ENCODE measurements at places on chromosomes 4 and X.
A peak's percentile ranks its signal among the peaks of the same experiment; 100 is the strongest.

GRCh38 chrX:133474574-133474973, 59.3 kb upstream of the GPC4 start:
- DNase-seq, result no peak

DNA sequence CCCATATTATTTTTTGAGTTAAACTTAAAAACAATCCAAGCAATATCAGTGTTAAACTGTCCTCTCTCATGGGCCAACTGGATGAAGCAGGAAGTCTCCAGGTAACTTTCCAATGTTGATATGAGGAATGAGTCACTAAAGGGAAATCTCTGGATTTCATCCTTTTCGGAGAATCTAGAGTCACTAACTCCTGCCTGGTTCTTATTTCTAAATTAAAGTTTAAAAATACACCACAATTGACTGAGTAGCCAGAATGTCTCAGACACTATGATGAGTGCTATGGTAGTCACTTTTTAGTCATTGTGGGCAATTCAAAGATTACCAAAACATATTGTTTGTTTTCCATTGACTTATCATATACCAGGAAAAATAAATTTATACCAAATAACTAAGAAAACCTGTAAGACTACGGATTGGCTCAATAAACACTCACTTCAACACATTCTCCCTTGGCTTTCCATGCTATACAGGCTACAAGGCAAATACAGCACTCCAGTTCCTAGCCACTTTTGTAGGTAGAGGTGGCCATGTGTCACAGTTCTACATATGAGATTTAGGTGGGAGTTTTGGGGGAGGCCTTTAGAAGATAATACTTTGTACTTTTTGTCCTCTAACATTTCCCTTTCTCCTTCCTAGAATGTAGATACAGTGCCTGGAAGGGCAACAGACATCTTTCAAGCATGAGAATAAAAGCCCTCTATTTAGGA, 8.6 kb downstream of the SLC9B2 start:
- no peak for DNase-seq

DNA sequence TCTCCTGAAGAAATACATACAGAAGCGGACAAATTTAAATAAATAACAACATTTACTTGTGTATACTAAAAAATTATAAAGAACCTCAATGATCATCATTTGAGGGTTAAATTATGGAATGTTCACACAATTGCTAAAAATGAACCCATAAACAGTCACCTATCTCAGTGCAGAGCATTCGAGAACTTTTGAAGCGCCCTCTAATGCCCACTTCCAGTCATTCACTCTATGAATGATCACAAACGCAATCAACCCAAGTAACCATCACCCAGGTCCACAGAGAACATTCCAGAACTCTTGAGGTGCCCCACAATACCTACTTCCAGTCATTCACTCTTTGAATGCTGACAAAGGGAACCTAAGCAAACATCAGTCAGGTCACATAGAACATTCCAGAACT, 103.5 kb upstream of the PLAC1 start:
- peak; percentile 28 for DNase-seq

- DNase-seq, result no peak
These were observed 78.5 kb downstream of the ABLIM2 start for GRCh38 chr4:8079916-8080753.

- no peak for DNase-seq
These were observed 126.5 kb downstream of the GASK1B start for GRCh38 chr4:158046345-158046744.

DNA sequence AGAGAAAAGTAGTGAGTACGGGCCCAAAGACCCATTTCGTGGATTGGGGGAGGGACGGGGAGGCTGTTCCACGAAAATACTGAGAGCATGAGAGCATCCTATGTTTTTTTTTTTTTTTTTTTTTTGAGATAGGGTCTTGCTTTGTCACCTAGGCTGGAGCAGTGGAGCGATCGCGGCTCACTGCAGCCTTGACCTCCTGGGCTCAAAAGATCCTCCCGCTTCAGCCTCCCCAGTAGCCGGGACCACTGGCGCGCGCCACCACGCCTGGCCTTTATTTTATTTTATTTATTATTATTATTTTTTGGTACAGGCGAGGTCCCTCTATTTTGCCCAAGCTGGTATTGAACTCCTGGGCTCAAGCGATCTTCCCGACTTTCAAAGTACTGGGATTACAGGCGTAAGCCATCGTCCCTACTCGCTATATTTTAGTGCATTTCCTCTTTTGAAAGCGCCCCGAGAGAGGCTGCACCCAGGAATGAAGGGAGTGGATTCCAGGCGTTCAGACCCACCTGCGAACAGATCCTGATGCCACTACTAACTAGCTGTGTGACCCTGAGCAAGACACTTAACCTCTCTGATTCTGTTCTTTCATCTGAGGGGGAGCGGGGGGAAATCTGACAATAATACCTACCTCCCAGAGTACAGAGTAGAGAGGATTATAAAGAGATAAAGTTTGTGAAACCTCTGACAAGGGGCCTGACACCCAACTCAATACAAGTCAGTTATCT, 5.4 kb upstream of the MSX1 start:
- no peak for DNase-seq

GRCh38 chr4:105837037-105837436, 58.2 kb upstream of the NPNT start:
- DNase-seq, result no peak

DNA sequence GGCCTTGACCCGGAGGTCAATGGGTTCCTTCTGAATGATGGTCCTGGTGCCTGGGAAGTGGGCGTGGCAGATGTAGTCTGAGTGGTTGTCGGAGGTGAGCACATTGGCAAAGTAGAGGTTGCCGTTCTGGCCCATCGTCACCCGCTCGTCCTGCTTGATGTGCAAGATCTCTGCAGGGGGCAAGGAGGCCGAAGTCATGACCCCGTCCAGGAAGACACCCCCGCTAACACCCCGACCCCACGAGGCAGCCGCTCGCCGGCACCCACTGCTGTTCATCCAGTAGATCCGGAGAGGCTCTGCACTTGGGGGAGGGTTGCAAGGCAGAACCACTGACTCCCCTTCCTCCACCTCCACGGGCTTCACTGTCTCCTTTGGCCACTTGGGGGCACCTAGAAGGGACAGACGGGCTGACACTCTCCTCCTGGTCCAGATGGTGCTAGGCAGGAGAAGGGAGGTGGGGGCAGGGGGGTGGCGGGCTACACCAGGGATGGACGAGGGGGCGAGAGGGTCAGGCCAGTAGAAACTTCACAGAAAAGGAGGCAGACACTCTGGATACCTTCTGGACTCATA, 15.1 kb downstream of the L1CAM start:
- no peak for DNase-seq

- no peak for DNase-seq
These were observed 153.4 kb upstream of the ARSJ start for GRCh38 chr4:114132830-114133229.

- no peak for DNase-seq
These were observed 68.7 kb downstream of the NSD2 start for GRCh38 chr4:1939664-1940509.

GRCh38 chrX:10015355-10015722, 48.2 kb downstream of the CLDN34 start:
- DNase-seq, result no peak

DNA sequence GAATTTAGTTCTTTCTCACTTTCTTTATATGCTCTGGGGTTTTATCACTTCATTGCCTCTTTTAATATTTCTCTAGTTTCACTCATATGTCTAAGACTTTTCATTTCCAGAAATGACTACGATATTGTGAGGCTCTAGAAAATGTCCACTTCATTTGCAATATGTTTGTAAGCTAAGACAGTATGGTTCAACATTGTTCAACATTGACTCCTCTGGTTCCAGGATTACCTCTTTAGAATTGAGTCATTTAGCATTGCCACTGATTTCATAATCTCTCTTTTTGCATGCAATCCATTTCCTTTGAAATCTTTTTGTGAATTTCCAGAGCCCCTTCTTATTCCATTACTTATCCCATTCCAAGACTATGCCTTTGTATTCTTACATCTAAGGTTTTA, 32.3 kb downstream of the BBS12 start:
- DNase-seq, result no peak

GRCh38 chrX:11499076-11500044, 166.4 kb downstream of the ARHGAP6 start:
- DNase-seq, result no peak

DNA sequence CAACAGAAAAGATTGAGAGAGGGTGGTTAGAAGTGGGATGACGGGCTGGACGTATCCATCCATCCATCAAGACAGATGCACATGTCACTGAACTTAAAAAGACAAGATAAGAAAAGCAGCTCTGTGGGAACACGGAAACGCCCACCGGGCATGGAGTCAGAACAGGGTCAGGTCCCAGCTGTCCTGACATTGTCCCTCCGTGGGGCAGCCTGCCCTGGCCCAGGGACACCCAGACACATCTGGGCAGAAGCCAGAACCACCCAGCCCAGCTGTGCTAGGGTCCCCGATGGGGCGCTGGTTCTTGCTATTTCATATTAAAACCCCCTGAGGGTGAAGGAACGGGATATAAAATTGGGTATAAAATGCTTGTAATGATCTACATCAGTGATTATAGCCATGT, 88.5 kb downstream of the PPP2R2C start:
- DNase-seq, result no peak

- DNase-seq, result no peak
These were observed 20.1 kb downstream of the ATP5ME start for GRCh38 chr4:653831-654502.

DNA sequence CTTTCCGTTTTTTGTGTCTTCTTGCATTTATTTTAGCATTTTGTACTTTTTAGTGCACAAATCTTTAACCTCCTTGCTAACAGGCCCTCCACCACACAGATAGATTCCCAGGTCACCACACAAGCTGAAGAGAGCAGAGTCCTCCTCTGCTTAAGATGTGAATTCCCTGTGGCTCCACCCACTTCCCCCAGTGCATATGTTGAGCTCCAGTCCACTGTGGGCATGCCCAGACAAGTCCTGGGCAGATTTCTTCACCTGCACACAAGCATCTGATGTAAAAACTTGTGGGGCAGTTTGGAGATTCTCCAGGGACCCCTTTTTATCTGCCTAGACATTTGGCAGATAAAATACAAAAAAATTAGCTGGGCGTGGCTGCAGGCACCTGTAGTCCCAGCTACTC, 19.8 kb upstream of the PASD1 start:
- DNase-seq, result no peak

DNA sequence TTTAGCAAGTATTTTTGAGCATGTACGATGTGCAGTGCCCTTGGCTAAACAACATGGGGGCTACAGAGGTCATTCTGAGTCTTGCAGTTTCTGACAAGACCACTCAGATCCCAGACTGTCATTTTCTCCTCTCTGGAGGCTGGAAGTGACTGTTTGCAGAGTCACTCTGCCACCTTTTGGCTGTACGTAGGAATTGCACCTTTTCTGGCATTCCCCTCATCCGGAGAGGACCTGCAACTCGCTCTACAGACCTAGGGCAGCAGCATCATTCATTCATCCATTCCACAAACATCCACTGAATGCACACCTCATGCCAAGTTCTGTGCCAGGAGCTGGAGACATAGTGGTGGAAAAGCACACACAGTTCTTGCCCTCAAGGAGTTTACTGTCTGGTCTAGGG, 160.4 kb upstream of the GPR101 start:
- peak; percentile 28 for DNase-seq

DNA sequence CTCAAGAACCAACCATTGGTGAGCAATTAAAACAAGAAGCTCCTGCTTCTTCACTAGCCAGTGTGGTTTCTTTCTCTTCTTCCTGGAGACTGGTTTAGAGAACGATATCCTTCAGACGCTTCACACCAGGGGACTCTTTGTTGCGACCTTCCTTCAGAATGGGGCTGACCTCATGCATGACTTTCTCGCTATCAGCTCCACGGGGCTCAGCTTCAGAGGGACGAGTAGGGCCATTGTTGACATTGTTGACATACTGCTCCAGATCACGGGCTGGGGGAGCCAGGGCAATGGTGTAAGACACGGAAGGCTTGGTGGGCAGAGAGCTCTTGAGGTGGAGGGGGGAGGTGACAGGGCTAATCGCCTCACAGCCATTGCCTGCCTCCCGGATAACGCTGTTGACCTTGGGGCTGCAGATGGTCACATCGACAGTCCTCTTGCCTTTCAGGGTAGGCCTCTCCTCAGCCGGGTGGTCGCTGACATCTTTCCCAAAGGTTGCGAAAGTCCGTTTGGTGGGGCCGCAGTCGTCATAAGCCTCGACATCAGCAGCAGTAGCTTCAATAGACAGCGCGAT, 113.8 kb downstream of the PCDH19 start:
- DNase-seq, result no peak

- no peak for DNase-seq
These were observed 104.2 kb upstream of the ADRA2C start for GRCh38 chr4:3661989-3662388.

GRCh38 chr4:36321176-36321575, 39.8 kb downstream of the DTHD1 start:
- no peak for DNase-seq

GRCh38 chrX:10193587-10193986, 36.8 kb downstream of the CLCN4 start:
- DNase-seq, result no peak
